ENCODE measurements at places on chromosomes 1 and 21.

DNA sequence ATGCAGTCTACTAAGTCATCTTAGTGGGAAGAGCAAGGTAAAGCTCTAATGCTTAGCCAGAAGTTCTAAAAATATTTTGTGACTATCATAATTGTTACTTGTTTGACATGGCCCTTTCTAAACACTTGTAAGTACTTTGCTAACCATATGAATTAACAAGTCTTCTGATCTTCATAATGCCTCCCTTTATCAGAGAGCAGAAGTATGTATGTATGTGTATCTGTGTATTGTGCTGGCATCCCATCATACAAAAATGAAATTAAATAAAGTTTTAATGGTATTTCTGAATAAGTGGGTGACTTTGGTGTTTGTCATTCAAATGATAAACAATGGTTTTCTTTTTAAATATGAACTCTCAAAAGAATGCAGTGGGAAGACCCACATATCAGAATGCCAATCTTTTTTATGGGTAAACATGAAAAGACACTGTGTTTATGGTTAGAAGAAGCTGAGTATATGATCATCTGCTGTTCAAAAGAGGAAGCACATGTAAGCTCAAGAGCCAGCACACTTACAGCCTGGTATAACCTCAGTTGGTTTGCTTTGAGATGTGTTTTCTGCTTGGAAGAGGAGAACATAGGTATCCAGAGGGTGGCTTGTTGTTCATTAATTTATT is 159.6 kb downstream of the CLEC20A start:
- DNase-seq, result no peak

GRCh38 chr1:83889707-83890106 is 109.2 kb downstream of the TTLL7 start:
- DNase-seq, result no peak

- DNase-seq, result no peak
Measured at GRCh38 chr21:39232861-39233291, 49.6 kb upstream of the PSMG1 start.

DNA sequence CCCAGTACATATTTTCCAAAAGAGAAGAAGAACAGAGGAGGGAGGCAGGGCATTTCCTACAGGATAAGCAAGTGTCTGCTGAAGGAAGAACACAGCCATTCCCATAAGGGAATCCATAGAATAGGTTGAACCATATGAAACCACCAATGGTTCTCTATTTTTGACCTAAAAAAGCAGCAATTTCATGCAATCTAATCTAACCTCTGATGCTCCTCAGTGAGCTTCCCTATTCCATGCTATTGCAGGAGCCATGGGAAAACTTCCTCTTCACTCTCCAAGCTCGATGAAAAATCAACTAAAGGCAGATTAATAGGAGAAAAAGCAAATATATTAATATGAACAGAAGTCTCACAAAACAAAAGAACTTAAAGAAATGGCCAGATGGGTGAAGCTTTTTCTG is 50.5 kb downstream of the SIPA1L2 start:
- DNase-seq, result no peak

- no peak for DNase-seq
Measured at GRCh38 chr1:11384170-11384554, 94.8 kb upstream of the DISP3 start.

DNA sequence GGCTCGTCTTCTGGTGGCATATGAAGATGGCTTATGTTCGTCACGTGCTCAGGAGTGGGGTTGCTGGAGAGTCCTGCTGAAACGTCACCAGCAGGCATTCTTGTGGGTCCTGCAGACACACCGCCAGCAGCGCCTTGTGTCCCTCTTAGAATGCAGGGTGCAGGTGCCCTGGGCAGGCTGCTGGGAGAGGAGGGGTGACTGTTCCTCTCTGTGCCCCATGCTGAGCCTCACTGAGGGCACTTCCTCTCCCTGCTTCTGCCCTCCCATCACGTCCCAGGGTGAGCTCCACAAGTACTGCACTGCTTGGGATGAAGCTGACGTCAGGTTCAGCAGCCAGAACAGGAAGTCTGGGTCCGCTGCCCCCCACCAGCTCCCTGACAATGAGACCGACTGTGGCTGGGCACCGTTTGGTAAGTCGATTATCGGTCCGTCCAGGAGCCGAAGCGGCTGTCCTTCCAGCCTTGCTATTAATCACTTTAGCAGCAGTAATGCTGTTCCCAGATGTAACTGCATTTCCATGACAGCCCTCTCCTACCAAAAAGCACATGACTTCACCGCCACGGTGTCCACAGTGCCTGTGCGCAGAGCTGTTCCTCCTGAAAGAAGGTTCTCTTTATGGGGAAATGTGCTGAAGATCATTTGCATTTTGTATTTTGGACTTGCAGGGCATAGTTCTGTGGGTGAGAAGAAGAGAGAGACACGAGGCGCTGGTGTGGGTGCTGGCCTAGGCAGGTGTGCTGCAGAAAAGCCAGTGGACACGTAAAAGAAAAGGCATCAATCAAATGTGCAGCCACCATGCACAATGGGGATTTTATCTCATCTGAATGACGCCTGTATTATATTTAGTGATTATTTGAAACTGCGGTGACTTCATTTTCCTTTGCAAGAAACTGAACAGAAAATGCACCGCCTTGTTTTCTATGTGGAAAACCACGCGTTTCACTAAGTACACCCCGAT is 21.0 kb downstream of the SLC37A1 start:
- DNase-seq, result peak; percentile 75

DNA sequence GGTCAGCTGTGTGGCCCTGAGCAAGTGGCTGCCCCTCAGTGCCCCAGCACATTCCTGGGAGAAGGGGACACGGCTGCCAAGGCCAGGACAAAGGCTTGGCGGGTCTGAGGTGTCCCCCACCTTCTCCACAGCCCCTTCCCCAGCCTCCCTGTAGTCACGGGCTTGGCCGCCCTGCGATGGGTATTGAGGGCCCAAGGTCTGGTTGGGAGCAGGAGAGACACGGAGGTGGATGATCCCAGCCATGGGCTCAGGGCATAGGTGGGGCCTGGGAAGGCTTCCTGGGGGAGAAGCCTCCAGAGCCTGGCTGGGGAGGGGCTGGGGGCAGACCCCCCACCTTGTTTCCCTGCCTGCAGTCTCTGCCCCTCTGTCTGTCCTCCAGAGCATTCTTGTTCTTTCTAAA is 27.0 kb downstream of the TTC39A start:
- DNase-seq, result peak; percentile 17

GRCh38 chr1:37498872-37499617 is 15.5 kb downstream of the MEAF6 start:
- no peak for DNase-seq

DNA sequence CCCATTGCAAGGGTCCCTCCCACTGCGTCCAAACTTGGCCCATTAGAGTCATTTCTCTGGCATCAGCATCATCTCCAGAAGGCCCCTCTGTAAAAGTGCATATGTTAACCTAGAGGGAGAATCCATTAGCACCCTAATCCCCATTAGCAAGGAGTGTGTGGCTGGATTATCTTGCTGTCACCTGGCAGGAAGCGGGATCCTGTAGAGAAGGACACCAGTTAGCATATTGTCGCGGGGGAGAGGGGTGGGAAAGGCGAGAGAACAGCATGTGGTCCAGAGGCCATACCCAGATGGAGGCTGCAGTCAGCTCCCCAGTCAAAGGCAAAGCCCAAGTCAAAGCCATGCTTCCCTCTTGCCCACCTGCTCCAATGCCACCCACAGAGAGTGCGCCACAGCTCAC is 64.0 kb downstream of the OLIG1 start:
- no peak for DNase-seq

GRCh38 chr1:175824079-175824478 is 80.7 kb upstream of the TNR start:
- DNase-seq, result no peak

GRCh38 chr1:202217951-202218350 is 24.4 kb downstream of the LGR6 start:
- no peak for DNase-seq

DNA sequence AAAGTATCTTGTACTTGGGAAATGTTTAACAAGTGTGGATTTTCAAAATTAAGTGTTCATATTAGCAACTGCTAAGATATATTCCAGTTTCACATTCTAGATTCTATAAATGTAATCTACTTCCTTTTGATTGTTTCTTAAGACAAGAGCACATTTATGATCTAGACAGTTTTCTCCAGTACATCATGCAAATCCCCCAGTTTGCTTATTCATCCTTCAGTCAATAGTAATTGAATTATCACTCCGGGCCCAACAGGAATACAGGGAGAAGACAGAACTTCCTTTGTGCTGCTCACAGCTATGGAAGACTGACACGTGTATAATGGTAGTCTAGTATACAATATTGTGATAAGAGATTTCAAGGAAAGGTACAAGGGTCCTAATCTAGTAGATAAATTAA is 14.5 kb downstream of the PLA2G4A start:
- no peak for DNase-seq

DNA sequence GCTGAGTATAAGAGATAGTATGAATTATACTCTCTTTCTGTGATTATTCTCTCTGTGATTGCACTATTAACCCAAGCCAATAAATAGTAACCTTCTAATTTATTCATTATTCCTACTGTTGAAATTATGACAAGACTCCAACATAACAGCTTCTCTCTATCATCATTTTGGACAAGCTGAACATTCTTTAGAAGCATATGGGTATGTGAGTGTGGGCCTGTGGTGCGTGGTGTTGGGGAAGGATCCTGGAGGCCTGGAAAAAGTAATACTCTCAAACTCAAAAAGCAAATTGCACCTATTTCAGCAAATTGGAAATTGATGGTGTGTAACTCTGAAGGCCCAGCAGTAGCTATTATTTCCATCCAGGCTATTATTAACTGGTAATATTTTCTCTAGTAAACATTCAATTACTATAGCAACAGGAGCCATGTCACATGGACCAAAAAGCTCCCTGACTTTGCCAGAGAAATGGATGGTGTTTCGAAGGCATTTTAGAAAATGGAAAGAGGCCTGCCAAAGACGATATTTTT is 502.8 kb downstream of the LTN1 start:
- DNase-seq, result no peak

DNA sequence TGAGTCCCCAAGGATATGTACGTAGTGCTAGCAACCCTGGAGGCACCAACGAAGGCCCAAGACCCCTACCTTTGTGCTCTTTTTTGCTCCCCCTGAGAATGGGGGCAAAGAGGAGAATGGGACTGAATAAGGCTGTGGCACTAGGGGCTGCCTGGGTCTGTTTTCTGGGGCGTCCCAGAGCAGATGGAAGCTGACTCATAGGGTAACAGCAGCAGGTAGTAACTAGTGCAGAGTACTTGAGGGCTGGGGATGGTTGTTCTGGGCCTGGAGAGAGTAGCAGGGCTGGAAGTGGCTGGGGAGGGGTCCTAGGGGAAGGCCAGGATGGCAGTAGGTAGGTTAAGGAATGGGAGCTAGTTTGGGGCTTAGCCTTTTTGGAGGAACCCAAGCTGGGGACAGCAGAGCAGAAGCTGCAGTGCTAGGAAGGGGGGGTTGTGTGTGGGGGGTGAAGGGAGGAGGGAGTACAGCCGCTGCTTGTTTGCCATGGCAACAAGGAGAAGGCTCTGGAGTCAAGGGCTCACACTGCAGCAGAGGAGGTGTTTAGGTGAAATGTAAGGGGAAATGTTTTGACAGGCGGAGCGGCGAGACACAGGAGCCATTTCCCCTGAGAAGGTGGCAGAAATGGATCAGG is 1.8 kb downstream of the NCDN start:
- no peak for DNase-seq

GRCh38 chr1:20480951-20481617 is 4.9 kb downstream of the CAMK2N1 start:
- no peak for DNase-seq

Data from left hindlimb (tissue), 1 donor.